ENCODE measurements at places on chromosomes 16 and 17. TPM values are rescaled to one million over a fixed set of nuclear protein-coding genes. Genes with fewer than 3 reads are reported as not detected.

Gene NGFR
- total RNA-seq = 10.0 TPM

- DNase-seq = no peak
Observed at GRCh38 chr16:12900156-12900555, 1.2 kb upstream of the SHISA9 start.

GRCh38 chr17:19546289-19547065 is 12.8 kb downstream of the SLC47A1 start:
- DNase-seq = no peak

DNA sequence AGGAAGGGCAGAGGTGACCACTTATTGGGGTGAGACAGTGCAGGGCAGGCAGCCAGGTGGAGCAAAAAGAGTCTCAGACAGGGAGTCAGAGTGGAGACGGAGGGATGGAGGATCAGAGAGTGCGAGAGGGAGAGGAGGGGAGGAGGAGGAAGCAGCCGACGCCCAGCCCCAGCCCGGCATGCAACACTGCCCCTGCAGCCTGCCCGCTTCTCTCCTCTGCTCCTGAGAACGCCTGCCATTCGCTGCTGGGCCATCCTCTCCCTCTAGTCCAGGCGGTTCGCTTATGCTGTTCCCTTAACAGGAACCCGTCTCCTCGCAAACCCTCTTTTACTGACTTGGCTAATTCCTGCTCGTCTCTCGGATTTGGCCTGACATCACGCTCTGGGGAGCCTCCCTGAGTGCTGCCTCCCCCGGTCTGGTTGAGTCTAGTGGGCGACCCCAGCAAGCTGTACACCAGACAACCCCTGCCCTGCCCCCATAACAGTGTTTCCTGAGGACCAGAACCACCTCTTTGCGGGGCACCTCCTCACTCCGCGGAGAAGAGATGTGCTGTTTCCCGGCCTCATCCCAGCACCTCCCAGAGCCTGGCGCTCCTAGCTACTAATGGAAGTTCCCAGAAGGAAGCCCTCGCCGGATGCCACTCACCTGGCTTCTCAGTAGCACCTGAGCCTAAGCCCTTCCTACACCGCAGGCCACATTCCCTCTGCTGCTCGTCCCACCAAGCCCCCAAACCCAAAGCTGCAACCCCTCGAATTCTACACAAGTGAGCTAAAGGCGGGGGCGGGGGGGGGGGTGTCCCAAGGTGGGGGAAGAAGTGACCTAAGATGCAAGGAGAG is 61.2 kb upstream of the CCL1 start:
- no peak for DNase-seq

DNA sequence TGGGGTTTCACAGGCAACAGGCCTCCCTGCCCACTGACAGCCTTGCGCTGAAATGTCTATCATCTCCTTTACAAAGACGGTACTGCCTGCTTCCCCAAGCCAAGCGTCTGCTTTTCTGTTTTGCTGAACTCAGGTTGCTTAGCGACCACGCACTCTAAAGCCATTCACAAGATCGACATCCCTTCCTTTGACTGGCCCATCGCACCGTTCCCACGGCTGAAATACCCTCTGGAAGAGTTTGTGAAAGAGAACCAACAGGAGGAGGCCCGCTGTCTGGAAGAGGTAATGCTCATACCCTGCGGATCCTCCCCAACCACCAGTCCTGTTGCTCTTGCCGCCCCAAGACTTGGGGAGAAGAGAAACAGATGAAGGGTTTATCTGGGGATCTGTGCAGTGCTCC is 28.7 kb downstream of the TMEM186 start:
- DNase-seq = no peak

DNA sequence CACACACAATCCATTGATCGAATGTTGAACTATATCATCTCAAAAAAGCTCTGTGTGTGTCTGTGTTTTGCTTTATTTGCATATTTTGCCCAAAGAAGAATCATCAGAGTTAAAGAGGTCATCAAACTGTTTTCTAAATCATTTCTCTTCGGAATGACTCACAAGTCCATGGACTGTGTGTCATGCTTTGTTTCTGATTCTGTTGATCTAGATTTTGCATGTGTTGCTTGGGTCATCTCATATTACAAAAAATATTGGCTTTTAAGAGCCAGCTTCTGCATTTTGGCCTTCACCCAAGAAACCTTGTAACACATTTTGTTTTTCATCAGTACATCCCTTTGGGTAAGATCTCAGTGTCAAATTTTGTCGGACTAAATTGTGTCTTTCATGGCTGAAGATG is 471.2 kb upstream of the HSBP1 start:
- no peak for DNase-seq

DNA sequence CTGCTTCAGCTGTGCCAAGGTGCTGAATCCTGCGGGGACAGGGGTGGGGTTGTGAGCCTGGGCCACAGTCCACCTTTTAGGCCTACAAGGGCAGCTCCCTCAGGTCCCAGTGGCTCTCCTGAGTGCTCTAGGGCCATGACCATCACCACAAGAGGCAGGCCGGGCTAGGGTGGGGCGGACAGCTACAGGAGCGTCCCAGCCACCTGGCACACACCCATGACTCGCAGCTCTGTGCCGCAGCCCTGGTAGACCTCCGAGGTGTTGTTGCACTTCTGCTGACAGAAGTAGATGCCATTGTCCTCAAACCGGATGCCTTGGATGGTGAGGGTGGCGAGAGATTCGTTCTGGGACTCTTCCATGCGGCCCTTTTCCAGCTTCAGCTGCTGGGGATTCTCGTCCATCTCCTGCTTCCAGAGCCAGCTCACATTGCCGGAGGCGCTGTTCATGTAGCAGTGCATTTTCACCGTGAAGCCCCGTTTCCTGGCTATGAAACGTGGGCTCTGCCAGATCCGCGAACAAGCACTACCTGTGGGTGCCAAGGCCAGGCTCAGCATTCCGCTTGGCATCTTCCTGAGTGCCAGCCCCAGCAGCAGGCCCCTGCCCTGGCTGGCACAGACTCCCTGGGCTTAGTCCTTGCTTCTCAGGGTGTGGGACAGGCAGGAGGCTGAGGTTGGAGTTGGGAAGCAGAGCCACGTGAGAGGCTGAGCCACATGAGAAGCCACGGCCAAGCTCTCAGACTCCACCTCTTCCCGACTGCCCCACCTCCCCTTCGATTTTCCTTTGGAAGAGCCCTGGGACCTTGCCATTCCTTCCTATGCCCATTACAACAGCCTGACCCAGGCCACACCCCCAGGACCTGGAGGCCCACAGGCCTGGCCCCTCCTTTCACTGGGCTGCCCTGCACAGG is 2.0 kb downstream of the CD79B start:
- DNase-seq = peak; percentile 28

Gene PHOSPHO1
- 0.78 TPM for total RNA-seq

Gene TBC1D3K
- not detected for total RNA-seq

Gene DNAAF8
- 1.5 TPM for total RNA-seq

- DNase-seq = peak; percentile 17
Observed at GRCh38 chr16:87317750-87318644, 805 bp upstream of the C16orf95 start.

GRCh38 chr17:76122431-76123190 is 18.4 kb downstream of the FOXJ1 start:
- DNase-seq = no peak

DNA sequence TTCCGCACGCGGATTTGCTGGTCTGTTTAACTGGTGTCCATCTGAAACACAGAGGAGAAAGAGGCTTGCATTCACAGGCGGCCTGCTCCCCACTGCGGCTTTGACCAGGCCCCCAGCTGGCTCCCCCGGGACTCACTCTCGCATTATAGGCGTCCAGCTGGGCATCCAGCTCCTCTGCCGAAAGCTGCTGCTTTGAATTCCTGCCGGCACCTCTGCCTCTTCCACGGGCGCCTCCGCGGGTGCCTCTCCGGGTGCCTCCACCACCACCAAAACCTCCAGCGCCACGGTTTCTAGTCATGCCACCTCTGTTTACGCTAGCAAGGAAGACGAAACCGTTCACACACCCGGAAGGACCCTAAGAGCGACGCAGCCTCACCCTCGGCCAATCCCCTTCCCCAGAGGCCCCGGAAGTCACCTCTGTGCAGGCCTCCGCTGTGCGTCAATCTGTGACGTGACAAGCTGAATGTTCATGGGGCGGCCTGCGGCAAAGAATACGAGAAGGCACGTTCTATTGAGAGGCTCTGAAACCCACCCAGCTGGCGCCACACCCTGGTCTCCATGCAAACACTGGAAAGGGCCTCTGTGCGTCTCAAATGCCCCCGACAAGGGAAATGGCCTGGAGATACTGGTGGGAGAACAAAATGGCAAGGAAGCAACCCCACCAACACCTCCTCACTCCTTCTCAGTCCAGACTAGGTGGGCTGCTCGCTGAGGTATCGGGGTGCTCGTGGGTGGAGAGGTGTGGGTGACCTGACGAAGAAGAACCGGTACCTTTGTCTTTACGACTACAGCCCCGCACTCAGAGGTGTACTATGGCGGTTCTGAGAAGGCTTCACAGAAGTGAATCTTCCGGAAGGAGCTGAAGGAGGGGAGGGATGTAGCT is 3.0 kb downstream of the ALYREF start:
- DNase-seq = no peak

DNA sequence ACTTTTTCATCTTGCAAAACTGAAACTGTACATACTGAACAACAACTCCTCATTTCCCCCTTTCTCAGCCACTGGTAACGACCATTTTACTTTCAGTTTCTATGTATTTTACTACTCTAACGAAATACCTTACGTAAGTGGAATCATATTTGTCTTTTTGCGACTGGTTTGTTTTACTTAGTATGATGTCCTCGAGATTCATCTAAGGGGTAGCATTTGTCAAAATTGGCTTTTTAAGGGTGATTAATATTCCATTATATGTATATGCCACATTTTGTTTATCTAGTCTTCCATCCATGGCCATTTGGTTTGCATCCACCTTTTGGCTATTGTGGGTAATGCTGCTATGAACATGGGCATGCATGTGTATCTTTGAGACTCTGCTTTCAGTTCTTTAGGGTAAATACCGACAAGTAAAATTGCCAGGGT is 10.4 kb downstream of the KPNB1 start:
- DNase-seq = no peak

Gene NME3
- 33.9 TPM for total RNA-seq

Gene SPAG7
- 166 TPM for total RNA-seq

DNA sequence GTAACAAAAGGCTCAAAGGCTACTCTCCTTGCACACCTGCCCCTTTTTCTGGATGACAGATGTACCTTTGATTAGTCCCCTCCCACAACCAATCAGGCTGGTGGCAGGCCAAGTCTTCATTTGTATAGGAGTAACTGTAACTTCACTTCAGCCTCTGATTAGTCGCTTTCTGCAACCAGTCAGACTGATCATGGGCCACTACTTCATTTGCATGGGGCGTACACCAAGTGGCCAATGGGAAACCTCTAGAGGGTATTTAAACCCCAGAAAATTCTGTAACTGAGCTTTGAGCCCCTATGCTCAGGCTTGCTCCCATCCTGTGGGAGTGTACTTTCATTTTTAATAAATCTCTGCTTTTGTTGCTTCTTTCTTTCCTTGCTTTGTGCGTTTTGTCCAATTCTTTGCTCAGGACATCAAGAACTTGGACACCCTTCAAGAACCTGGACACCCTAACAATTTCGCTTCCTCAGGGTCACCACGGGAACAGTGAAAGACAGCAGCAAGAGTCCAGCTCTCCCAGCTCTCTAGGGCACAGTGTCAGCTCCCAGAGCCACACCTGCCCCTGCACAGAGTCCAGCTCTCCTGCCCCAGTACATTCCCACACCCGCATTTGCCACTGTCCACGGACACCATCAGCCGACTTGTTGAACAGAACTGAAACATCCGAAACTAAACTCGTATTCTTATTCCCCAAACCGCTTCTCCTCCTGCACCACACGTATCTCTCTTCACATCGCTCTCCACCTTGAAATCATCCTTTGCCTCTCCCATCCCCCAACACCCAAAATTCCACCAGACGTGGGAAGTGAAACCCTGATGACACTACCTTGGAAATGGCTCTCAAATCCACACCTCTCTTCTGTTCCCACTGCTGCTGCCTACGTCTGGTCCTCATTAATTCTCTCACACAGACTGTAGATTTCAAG is 53.4 kb downstream of the ABCC12 start:
- DNase-seq = no peak

Gene NOD2
- total RNA-seq = 0.81 TPM

Gene ABAT
- 3.0 TPM for total RNA-seq

DNA sequence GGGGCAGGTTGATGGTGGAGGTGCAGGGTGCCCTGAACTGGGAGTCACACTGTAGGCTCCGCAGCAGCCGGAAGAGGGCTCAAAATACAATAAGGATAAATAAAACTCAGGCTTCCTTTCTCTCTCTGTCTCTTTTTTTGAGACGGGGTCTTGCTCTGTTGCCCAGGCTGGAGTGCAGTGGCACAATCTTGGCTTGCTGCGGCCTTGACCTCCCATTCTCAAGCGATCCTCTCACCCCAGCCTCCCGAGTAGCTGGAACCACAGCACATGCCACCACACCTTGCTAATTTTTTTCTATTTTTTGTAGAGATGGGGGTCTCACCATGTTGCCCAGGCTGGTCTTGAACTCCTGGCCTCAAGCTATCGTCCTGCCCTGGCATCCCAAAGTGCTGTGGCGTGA is 32.9 kb upstream of the NPTX1 start:
- no peak for DNase-seq

Gene AMZ2
- 89.8 TPM for total RNA-seq

DNA sequence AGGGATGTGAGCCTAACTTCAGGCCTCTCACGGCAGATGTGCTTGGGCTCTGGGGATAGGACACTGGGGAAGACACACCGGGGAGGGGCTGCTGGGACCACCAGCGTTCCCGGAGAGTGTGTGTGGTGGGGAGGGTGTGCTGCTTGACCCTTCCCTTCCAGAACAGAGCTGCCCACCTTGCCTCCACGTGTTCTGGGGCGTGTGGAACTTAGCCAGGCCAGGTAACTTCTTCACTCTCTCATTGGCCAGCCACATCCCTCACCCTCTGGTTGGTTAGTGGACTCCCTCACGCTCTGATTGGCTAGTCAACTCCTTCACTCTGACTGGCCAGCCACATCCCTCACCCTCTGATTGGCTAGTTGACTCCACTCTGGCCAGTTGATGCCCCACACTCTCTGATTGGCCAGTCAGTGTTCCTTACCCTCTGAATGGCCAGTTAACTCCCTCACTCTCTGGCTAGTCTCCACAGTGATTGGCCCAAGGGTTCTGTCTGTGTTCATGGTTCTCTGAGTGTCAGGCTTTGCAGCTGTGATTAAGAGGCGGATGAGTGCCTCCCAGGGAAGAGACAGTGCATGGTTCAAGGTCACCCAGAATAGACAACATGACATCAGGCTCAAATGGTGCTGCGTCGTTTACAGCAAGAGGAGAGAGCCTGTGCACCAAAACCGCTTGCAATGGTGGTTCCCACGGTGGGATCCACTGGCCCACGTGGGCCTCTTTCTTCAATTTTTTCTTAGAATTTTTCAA is 10.0 kb downstream of the TMEM235 start:
- no peak for DNase-seq

Gene METTL23
- total RNA-seq = 17.3 TPM
